Stimulated activated CD8-positive, alpha-beta memory T cell treated with anti-CD3 and anti-CD28 coated beads, Interleukin-4, amount 100 ng/mL, for 4 hours (primary cell): ENCODE measurements at places on chromosomes 5 and 9.

DNA sequence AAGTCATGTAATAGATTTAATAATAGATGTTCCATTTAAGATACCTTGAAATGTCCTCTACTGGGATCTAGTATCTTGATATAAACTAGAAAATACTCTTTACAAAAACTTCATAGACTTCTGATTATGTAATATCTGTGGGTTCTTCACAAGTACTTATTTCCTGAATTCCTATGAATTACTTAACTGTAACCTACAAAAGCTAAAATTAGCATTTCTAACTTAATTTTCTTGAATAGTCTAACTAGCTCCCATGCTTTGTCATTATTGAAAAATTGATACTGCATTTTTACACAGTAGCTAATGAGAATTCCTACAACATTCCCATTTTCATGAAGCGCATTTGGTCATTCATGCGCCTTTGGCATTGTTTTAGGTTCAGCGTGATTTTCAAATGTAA lies 1828.2 kb downstream of the MAT2B start:
- DNase-seq: no peak

GRCh38 chr5:82046276-82046647 lies 74.4 kb downstream of the ATG10 start:
- DNase-seq: no peak

DNA sequence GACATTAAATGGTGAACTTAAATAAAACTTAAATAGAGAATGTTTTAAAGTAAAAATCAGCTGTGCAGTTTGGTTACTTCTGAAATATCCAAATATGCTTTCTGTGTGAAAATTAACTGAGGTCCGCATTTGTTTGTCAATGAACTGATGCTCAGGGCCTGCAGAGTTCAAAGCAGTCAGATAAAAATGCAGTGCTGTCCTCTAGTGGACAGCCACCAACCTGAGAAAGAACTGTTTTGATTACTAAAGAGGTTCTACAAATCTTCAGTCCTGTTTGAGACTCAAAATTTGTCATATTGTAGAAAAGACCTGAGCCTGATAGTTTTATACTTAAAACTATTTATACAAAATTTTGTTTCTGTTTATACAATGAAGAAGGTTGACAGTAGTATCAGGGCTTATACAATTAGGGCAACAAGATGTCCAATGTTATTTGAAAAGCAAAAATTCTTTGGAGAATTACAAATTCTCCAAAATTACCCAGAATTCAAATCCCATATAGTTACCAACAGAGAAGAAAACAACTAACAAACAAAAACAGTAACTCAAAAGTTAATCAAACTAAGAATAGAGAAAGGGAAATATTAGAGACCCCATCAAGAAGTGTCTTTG lies 232.3 kb upstream of the TBCA start:
- no peak for DNase-seq

DNA sequence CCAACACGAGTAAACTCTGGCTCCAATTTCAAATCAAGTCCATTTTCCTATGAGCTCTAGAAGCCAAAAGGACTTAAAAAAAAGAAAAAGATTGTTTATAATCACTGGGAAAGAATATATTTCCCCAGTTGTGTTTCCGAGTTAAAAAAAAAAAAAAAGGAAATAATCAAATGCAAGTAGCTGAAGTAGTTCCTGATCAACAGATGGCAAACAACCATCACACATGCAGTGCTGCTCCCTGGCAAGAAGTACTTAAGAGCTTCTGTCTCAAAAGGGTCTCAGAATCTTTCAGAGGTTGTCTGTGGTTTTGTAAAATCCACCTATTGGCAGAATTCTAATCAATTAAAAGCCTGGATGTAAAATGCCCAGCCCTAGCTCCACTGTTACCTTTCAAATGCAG lies 387.9 kb downstream of the RAB3C start:
- no peak for DNase-seq

DNA sequence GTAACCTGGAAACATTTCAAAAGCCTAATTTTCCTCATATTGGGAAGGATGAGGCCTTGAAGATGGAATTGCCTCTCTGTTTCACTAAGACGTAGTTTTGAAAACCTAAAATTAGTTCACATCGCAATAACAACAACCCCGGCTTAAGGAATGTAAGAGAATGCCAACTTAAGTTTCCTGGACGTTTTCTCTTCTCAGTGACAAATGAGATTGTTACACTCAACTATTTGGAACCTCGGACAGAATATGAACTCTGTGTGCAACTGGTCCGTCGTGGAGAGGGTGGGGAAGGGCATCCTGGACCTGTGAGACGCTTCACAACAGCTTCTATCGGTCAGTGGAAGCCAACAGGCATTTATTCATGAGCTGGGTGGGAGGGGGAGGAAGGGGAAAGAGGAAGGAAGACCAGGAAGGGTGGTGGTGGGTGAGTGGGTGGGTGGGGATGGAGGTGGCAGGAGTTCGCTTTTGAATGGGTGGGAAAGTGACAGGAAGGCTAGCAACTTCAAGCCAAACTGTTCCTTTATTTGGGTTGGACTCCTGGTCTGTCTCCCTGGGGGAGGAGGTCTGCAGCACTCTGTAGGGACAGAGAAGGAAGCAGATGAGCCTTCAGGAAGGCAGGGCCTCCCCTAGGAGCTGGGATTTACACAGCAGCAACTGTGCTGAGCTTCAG lies 83.4 kb downstream of the TEK start:
- DNase-seq: no peak

DNA sequence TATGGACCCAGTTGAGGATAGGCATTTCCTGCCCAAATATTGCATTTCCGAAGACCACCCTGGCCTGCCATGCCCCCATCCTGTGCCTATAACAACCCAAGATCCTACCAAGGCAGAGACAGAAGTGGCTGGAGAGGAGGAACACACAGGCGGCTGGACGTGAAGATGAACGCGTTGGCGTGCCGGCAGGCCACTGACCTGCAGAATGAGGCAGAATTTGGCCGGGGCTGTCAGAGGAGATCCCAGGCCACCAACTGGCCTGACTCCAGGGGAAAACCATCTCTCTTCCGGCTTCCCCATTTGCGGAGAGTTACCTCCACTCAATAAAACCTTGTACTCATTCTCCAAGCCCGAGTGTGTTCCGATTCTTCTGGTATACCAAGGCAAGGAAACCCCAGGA lies 1507.5 kb downstream of the EFNA5 start:
- no peak for DNase-seq

DNA sequence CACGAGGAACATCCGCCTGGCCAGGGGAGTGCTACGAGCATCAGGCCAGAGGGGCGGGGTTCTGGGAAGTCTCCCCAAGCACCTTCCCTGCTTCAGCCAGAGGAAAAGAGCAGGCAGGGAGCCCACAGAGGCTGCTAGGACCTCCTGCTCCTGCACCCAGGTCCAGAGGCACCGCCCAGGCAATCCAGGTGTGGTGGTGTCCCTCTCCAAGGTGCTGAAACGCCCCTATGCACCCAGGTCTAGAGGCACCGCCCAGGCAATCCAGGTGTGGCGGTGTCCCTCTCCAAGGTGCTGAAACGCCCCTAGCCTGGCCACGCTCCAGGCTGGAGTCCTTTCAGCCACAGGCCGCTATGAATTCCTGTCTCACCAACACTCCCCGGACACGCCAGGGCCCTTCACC lies 10.7 kb upstream of the UBAC1 start:
- no peak for DNase-seq

DNA sequence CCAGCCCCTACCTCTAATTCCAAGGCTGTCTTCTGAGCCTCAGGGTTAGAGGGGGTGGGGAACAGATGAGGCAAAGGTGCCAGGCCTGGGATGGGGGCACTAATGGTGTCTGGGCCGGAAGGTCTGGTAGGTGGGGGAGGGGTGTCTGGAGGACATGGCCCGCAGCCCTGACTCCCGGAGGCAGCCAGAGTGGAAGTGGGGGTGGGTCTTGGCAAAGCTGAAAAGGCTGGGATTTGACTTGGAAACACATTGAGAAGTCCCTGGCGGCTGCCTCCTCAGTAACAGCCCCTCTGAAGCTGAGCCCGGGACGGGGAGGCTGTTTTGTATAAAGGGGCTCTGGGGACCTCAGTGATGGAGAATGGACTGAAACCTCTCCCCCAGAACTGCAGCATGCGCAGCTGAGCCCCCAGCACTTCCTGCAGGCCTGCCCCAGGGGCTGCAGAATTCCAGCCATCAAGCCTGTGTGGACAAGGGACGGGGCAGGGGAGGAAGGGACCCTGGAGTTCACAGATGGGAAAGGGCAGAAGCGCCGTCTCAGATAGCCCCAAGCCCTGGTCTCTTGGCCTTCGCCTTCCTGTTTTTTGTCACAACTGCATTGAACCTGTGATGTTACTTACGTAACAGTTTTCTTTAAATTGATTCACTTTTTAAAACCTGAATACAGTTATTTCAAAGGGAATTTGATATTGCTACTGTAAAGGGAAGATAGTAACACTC lies 49.3 kb upstream of the SYNPO start:
- no peak for DNase-seq

DNA sequence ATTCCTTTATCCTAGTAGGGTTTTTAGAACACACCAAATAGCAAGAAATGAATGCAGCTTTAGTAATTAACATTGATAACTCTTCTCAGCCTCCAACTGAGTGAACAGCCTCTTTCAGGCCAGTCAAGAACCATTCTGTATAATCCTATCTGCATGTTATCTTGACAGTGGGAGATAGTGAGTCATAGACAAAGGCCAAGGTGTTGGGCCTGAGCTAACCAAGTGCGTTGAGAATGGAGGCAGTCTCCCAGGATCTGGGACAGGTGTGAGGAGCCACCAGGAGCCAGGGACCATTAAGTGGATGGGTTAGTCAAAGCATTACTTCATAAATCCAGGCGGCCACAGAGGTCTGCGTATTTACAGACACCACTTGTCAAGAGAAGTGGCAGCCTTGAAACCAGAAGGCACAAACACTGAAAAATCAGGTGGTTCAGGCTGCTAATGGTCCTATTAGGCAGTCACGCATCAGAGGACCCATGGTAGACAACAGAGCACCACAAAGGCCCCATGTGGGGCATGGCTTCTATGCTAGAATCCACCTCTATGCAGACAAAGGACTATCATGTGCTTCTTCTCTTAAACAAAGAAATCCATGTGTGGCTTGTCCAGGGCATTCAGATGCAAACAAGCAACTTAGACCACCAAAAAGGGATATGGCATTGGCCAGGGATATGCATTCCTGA lies 409.7 kb upstream of the PIK3R1 start:
- DNase-seq: no peak

- no peak for DNase-seq
Measured at GRCh38 chr5:81422671-81423070, 28.7 kb upstream of the ACOT12 start.

GRCh38 chr9:89430995-89431394 lies 66.9 kb downstream of the SEMA4D start:
- no peak for DNase-seq

DNA sequence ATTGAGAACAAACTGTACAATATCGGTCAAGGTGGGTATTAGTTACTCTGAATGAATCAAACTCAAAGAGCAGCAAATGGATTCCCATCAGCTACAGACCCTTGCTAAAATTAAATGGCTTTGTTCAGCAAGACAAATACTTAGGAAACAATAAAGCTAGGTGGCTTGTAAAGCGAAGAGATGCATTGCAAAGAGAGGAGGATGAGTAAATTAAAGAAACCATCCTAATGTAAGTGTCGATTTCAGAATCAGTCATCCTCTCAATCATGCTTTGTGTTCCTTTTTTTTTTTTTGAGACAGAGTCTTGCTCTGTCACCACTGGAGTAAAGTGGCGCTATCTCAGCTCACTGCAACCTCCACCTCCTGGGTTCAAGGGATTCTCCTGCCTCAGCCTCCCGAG lies 359.2 kb upstream of the ZNF462 start:
- DNase-seq: no peak

DNA sequence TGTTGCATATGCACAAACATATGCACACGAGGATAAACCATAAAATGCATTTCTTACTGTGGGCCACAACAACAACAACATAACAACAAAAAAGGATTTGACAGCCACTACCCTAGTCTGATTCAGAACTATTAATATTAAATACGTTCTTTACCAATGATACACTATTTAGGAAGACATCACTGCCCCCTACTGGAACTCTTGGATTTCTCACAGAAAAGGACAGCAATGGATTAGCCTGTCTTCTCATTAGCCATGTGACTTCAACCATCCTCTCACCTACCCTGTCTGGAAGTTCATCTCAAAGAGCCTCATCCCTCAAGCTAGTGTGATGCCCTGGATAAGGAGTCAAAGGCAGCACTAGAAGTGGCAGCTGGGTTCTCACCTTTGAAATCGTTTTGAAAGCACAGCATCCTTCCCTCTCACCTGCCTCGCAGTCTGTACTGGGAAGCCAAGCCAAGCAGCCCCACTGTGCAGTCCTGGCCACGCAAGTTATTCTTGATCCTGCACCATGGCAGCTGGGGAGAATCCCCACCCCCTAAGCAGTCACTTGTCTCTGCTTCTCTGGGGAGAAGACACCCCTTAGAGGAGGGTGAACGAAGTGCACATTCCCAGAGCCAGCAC lies 64.6 kb downstream of the SH3TC2 start:
- no peak for DNase-seq

DNA sequence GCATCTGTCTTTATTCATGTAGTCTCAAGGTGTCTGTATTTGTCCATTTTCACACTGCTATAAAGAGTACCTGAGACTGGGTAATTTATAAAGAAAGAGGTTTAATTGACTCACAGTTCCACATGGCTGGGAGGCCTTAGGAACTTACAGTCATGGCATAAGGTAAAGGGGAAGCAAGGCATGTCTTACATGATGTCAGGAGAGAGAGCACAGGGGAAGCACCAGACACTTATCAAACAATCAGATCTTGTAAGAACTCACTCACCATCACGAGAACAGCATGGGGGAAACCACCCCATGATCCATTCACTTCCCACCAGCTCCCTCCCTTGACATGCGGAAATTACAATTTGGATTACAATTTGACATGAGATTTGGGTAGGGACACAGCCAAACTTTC lies 44.2 kb downstream of the NLN start:
- DNase-seq: no peak

GRCh38 chr5:67123819-67124218 lies 72.8 kb downstream of the CD180 start:
- DNase-seq: no peak

DNA sequence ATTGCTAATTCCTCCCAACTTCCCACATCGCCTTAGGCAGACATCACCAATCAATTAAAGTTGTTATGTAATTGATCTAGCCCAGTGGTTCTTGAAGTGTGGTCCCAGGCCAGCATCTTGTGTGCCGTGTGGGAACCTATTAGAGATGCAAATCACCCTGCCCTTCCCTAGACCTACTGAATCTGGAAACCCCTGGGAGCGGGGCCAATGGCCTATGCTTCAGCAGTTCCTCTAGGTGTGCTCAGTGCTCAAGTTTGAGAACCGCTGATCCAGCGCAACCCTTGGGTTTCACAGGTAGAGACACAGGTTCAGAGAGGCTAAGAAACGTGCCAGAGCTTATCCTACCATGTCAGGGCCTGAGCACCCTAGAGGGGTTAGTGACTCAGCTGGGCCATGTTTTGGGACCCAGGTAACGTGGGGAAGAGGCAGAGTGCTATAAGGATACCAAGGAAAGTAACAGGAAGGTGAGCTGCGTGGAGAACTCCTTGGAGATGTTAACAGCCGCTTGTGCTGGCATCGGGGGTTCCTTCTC lies 4.4 kb downstream of the SLC34A1 start:
- no peak for DNase-seq

- DNase-seq: no peak
Measured at GRCh38 chr9:111810908-111811307, 16.2 kb upstream of the SHOC1 start.

- DNase-seq: no peak
Measured at GRCh38 chr5:14399054-14399692, 182.4 kb upstream of the OTULINL start.
